ENCODE measurements at places on chromosomes 5 and 9.

DNA sequence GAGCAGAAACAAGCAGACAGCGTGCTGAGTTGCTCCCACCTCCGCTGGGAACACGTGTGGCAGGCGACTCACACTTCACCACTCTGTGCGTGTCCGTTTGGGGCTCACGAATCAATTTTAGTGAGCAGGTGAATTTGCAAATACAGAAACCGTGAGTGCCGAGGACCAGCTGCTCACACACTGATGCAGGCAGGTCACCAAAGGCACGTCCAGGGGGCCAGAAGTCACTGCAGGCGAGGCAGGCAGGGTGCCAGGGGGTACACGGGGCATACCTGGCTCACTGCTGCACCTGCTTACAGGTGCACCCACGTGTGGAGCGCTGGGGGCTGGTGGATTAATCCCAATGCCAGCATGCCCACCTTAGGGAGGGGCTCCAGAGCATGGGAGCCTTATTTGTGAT lies 68.8 kb downstream of the ZNF354C start:
- no peak for DNase-seq

- no peak for DNase-seq
These were observed 256.8 kb upstream of the IRX4 start for GRCh38 chr5:2139478-2139877.

- DNase-seq, result no peak
These were observed 1257.0 kb upstream of the CDH18 start for GRCh38 chr5:21244982-21245381.

GRCh38 chr9:113947941-113948340 lies 71.8 kb downstream of the ZNF618 start:
- DNase-seq, result no peak

GRCh38 chr9:70406434-70406862 lies 8.0 kb downstream of the KLF9 start:
- no peak for DNase-seq

GRCh38 chr5:35308421-35308820 lies 78.1 kb upstream of the PRLR start:
- no peak for DNase-seq

DNA sequence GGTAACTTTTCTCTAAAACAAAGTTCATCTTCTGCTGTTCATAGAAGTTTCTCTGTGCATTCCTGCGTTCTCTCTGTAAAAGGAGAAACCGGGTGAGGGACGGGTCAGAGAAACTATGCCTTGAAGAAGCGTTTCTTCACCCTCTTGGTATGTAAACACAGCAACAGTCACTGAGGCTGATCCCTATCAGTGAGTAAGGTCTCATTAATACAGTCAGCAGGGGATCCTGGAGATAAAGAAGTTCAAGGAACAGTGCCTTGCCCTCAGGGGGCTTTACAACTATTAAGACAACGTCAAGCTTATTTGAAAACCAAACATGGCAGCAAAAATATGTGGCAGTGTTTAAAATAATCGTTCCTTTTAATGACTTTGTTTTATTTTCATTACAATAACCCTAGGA lies 202.9 kb upstream of the IL12B start:
- no peak for DNase-seq

GRCh38 chr9:126439402-126439765 lies 112.8 kb downstream of the MVB12B start:
- DNase-seq, result no peak

DNA sequence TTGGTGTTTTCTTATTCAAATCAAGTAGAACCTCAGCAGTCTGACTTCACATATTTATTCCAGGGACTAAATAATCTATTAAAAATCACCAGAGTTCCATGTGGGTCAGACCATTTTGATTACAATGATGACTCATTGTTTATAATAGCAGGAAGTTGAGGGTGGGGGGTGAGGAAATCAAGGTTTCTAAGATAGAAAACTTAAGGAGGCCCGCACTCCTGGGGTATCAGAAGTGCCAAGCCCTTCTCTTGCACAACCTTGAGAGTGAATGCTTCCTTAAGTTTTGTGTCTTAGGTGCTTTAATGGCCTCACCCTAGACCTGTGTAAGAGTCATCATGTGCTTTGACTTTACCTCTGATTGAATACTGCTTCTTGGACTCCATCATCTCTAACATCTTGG lies 31.9 kb upstream of the NPR3 start:
- no peak for DNase-seq

- no peak for DNase-seq
These were observed 15.0 kb downstream of the FER start for GRCh38 chr5:108762660-108763059.

DNA sequence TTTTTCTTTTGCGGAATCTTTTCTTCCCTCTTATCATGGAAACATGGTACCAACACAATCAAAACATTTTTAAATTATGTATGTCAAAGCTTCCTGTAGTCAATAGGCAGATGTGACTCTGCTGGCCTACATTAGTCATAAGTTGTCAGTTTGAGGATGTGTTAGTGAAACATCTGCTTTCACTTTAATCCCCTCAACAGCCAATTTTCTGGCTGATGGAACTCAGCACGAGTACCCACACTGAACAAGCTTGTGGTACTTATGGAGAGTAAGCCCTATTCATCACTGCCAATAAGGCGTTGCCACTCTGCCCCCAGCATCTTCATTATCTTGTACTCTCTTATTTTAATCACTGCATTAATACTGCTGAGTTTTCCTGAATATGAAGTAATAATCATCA lies 1034.4 kb downstream of the CDH9 start:
- no peak for DNase-seq

DNA sequence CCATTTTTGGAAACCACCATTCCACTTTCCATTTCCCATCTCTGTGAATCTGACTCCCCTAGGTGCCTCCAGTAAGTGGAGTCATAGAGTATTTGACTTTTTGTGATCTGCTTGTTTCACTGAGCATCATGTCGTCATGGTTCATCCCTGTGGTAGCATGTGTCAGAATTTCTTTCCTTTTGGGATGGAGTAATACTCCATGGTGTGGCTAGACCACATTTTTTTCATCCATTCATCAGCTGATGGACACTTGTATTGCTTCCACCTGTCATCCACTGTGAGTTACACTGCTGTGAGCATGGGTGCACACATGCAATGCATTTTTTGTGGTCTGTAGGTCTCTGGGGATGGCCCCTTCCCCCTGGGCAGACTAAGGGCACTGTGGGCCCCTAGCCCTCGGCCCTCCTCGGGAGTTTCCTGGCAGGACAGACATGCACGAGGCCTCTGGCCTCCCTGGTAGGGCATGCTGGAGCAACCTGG lies 115.9 kb downstream of the GADD45G start:
- DNase-seq, result no peak

DNA sequence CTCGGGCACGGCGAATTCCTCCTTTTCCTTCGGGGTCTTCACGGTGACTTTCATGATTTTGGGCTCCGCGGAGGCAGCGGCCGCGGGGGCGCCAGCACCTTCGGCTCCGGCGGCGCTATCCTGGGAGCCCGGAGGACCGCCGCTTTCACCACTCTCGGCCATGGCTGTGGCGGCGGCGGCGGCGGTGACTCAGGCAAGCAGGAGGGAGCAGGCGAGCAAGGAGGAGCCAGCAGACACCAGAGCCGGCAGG lies 315 bp downstream of the UBQLN1 start:
- DNase-seq, result no peak

GRCh38 chr5:6745706-6746222 lies 32.5 kb downstream of the TENT4A start:
- no peak for DNase-seq

- no peak for DNase-seq
These were observed 357.8 kb downstream of the TMEM167A start for GRCh38 chr5:82719368-82719767.

DNA sequence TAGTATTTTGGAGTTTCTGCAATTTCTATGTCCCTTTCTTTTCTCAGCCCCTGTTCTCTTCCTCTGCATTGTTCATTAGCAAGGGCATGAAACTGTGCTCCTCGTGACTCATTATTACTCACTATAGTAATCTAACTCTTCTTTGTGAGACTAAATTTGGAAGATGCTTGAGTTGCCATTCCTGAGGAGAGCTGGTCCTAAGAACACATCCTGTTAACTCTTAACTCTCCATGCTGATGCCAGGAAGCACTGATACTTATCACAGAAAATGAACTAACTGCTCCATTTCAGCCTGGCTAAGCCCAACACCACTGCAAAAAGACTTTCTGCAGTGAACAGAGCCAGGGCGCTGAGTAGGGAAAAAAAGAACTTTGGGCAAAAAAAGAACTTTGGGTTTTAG lies 10.6 kb upstream of the CSNK1A1 start:
- no peak for DNase-seq
